ENCODE measurements at places on chromosomes 3 and 15.

GRCh38 chr3:25214034-25214433 lies 214.0 kb upstream of the RARB start:
- no peak for DNase-seq

- no peak for DNase-seq
Observed at GRCh38 chr3:177351757-177352158, 154.5 kb upstream of the TBL1XR1 start.

DNA sequence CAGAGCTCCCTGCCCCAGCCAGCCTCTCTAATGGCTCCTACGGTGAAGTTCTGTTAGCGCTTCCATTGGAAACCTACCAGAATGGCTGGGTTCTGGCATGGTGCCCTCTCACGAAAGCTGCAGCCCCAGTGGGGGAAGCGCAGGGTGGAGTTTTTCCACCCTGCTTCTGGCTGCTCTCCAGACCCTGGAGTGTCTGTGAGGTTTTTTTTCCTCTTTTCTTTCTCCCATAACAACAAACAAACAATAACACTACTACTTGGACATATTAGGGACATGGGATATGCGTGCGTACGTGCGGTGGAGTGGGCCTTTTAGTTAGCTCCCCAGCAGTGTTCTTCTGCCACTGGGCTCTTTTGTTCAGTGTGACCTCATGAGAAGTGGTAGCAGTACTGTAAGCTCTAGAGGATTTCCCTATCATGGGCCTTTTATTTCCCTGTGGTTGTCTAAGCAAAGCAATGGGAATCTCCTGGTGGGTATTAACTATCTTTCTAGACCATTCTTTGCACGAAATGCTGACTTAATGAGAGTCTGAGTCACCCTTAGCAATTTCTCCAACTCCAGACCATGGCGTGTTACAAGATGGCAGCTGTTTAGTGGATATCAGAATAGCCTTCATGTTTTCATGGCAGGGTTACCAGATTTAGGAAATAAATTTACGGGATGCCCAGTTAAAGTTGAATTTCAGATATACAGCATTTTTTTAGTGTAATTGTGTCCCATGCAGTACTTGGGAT lies 161.9 kb downstream of the FNDC3B start:
- DNase-seq, result no peak

DNA sequence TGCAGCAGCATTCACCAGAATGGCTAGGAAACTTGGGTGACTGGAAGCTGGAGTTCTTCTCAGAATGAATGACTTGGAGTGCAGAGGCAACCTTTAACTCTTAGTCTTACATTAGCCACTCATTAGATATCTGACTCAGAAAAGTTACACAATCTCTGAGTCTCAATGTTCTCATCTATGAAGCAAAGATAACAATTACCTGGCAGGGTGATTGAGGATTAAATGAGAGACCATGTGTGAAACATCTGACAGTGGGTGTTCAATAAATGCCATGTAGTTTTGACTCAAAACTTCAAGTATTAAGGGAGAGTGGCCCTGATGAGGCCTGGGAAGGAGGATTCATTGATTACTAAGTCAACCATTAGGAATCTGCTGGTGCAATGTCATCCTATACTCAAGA lies 48.3 kb downstream of the MRPL3 start:
- no peak for DNase-seq

DNA sequence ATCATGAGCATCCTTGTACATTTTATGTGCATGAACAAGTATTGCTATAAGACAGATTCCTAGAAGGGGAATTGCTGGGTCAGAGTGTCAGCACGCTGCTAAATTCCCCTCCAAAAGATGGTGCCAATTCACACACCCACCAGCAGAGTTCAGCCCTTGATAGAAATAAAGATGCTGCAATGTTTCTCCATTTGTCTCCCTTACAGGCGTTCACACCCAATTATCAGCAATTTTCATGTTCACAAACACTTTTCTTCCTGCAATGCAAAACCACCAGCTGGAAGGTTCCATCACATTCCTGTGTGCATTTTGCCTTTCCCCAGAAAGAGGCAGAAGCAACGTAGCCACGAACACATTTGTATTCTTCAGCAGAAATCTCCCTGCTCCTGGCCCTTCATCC lies 3.3 kb upstream of the TAMM41 start:
- DNase-seq, result no peak

DNA sequence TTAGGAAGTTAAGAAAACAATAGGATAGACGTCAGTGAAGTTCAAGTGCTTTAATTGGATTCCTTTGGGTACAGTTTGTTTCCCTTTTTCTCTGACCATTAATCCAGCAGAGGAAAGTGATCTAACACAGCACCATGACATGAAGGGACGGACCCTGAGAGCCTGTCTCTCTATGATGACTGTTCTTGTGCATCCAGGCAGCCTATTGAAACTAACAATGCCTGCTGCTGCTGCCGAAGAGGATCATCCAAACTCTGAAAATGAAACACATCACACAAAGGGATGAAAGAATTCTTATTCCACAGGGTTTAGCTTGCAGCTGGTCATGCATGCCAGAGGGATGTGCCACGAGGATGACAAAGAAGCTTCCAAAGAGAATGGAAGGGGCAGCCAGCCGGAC lies 75.5 kb downstream of the ZBTB20 start:
- DNase-seq, result no peak

- DNase-seq, result no peak
Observed at GRCh38 chr3:111236836-111237713, 165.5 kb downstream of the NECTIN3 start.

GRCh38 chr15:79451361-79451999 lies 19.3 kb downstream of the MINAR1 start:
- no peak for DNase-seq

DNA sequence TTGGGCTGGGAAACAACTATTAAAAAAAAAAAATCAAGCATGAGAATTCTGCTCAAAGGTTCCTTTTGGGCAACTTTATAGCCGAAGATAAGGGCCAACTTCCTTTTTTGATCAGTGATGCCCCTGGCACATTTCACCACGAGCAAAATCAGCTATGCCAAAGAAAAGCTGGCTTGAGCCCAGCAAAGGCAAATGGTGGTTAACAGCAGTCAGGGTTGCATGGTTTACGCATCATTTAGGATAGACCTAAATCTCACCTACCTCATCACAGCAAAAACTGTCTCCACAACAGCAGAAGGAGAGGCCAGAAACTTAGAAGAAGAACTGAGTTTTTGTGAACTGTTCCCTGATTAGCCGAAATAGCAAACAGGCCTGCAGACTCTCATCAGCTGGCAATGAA lies 220.1 kb upstream of the CDIN1 start:
- DNase-seq, result no peak

DNA sequence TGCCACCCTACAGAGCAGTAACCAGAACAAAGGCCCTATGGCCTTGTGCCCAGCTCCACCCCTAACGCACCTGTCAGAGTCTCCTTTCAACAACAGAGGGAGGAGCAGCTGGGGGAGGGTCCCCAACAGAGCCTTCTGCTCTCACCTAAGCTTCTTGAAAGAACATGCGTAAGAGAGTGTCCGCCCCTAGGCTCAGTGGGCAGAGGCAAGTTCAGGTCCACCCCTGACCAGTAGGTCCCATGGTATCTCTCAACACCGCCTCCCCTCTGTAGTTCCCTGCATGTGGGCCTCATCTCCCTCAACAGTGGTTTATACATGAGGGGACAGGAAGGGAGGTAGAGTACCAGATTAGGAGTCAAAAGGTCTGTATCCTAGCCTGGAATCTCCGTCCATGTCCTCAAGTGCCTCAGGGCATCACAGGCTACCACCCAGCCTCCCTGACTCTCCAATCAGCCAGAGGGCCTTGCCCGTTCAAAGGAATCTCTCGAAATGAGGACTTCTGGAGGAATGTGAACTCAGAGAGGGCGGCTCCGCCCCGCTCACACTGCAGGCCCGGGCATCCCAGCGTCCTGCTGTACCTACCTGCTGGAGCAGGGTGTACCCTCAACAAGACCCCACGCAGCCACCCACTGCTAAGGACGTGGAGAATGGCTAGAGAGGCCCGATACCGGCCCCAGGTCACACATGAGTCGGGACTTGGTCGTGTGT lies 680 bp downstream of the POC1A start:
- DNase-seq, result no peak

DNA sequence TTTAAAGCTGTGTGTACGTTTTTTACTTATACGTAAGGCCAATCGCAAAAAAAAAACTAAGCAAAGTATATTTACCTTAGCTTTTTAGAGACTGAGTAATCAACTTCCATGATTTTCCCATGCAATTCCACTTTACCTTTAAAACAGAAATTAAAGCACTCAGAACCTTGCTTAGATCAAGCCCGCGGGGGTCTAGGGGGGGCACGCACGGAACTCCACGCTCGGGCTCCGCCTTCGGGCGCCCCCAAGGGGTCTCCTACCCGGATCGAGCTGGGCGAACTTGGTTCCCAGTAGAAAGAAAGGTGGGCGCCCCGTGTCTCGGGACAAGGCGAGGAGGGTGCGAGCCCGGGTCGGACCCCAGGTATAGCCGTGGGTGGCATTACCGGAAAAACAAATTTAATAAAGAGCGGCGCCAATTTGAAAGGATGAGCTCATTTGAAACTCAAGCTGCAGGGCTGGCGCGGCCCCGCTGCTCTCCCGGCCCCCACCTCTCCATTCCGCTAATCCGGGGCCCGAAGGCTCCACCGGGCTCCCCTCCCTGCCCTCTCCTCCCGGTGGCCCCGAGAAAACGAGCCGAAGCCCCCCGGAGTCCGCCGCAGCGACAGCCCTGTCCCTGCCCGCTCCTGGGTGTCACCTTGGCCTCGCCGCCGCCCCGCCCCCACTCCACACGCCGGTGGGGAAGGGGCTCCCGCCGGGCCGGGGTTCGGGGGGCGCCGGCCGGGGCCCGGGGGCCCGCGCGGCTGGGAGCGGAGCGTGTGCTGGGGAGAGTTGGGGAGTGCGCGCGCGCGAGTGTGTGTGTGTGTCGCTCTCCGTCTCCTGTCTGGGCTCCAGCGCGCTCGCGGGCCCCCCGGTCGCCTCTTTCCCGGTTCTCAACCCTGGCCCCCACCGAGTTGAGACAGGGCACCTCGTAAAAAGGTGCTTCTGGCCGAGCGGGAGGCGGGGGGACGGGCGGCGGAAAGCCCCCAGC lies 1.5 kb downstream of the IGF2BP2 start:
- no peak for DNase-seq

GRCh38 chr3:108755686-108756085 lies 1.5 kb downstream of the RETNLB start:
- DNase-seq, result no peak

GRCh38 chr15:58460872-58461271 lies 29.1 kb downstream of the LIPC start:
- no peak for DNase-seq

DNA sequence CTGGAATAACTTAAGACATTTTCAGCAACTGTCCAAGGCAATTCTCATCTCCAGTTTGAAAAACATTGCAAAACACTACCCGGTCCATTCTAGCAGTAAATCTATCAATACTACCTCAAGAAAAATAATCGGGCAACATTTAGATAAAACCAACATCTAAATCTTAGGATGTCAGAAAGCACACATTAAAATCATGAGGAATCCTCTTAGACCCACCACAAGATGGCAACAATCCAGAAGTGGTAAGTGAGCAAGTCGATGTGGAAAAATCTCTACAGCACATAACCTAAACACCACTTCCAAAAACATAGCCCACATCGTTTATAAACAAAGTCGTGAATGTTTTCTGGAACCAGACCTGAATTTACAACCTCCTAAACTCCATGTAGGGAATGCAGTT lies 5.7 kb downstream of the PLCH1 start:
- no peak for DNase-seq

- DNase-seq, result no peak
Observed at GRCh38 chr3:123818324-123818920, 65.7 kb downstream of the MYLK start.

GRCh38 chr3:87218560-87218959 lies 8.5 kb upstream of the CHMP2B start:
- no peak for DNase-seq

DNA sequence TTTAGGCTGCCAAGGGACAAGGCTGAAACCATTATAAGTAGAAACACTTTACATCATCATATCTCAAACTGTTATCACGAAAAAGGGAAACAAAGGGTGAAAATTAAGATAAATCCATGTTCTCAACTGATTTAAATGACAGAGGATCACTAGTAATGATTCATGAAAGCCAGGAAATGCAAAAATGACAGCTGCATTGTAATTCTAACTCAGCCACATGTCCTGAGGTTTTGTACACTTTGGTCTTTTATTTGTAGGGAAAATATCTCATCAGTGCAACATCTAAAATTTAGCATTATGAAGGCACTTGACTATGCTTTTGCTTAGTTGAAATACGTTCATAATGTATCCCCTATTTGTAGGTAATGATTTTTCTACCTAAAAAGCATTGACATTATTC lies 379.7 kb downstream of the TIGIT start:
- DNase-seq, result no peak

DNA sequence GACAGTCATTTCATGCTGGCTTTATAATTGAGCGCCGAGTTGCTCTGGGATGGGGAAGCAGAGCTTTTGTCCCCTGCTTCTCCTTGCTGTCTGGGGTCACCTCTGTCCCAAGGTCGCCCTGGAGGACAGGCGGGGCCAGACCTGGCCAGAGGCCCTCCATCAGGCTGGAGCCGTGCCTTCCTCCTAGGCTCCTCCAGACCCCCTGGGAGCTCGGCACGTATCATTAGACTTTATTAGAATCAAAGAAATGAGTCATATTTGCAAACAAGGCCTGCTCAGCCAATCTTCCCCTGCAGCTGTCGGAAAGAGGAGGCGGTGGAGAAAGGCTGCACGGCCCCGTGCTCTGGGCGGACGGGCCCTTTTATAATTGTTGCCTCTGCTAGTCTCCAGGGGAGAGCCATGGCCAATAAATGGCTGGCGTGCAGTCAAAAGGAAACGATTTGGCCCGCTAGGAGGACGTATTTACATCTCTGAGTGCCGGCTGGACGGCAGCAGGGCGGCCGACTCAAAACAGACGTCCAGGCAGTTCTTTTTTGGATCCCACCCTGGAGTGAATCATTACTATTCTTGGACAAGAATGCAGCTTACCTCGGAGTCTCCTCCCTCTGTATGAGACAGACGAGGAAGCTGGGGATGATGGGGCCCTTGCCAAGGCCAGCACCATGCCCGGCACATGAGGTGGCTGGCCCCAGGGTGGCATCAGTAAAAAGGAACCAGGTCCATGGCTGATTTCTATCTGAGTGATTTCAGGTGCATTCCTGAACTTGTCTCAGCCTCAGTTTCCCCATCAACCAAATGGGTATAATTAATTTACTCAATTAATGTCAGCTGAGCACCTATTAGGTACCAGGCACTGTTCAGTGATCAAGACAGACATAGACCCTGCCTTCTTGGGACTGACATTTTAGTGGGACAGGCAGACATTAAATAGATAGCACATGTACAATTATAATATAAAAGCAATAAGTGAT lies 50.6 kb downstream of the SLC6A6 start:
- DNase-seq, result no peak

- DNase-seq, result no peak
Observed at GRCh38 chr3:66712210-66712609, 211.4 kb upstream of the LRIG1 start.

- no peak for DNase-seq
Observed at GRCh38 chr3:100540791-100541334, 48.4 kb downstream of the TMEM45A start.

DNA sequence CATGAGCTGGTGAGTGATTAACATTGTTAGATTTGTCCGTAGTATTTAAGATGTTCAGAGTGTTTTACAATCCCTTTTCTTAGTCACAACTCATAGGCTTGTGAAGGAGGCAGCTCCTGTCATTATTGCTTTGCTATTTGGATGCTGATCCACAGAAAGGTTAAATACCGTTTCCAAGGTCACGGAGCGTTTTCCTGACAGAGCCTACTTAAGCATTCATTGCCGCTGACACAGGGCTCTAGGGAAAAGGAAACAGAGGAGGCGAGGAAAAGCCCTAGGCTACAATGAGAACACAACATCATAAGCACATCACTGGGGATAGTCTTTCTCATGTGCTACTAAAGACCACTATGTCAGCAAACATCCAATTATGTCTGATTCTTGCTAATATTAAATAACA lies 38.5 kb upstream of the CPB1 start:
- no peak for DNase-seq

GRCh38 chr15:62849316-62850106 lies 193.0 kb upstream of the TPM1 start:
- no peak for DNase-seq
